ENCODE measurements at places on chromosomes 1 and 21. TPM values are rescaled to one million over a fixed set of nuclear protein-coding genes. Genes with fewer than 3 reads are reported as not detected.

DNA sequence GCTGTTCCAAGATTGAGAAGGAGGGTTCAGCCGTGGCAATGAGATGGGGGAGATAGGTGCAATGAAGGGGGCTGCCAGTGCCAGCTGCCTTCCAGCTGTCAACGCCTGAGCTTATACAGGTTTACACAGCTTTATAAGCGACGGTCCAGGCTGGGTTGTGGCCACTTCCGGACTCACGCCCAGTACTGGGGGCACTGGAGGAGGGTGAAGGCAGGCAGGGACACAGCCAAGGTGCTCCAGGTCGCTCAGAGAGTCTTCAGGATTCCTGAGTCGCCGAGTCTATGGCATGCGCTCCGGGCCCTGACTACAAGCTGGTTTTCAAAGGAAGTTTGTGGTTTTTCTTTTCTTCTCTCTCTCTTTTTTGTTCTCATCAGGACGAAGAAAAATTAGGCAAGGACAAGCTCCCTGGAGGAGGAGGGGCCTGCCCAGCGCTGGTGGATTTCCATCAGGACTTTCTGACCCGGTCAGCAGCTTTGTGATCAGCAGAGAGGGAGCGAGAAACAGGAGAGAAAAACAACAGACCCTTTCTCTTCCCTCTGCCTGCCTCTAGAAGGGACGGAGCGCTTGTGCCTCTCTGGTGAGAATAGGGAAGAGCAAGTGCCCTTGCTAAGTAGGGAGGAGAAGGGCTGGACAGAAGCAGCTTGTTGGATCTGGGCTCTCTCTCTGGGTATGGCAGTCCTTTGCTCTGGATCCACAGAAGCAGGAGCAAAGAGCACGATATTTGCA lies at the start of gene MINDY1:
Gene MINDY1, minus strand, starts transcription at position 576 of the 726 bp plus-strand sequence. CDS start 4,285 bp downstream, outside the sequence.
- DNase-seq, result peak; percentile 64

DNA sequence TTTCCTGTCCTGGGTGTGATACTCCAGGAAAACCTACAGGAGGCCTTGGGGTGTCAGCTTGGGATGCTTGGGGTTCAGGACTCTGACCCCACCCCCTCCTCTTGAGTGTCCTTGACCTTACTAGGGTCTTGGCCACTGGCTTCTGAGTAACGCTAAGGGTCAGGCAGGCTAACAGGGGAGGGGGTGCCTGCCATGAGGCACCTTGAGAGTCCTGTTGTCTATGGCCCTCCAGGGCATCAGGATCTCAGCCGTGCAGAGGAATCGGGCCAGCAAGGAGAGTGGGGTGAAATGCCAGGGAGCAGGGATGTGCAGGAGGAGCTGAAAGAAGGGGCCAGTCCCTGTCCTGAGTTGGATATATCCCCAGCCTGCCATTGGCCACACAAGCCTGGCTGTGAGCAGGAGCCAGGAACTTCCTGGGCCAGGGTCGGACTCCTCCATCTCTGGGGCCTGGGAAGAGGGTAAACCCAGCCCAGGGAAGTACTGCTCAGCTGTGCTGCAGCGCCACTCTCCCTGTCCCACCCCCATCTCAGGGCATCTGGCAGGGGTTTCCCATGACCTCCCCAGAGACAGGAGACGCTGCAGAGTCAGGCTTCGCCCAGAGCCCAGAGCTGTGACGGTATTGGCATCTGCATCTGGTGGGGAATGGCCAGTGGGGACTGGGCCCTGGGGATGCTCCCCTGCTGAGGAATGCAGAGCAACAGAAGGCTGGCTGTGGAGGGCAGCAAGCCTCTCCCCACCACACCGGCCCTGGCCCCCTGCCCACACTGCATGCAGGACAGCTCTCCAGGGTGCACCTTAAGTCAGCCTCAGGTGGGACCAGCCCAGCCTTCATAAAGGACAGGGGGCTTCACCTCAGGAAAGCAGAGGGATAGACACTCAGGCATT lies 6.3 kb downstream of the KIF21B start:
- no peak for DNase-seq

GRCh38 chr1:36735939-36736730 lies 253.4 kb upstream of the CSF3R start:
- DNase-seq, result no peak

- DNase-seq, result peak; percentile 91
Observed at GRCh38 chr1:151047925-151048644, 534 bp downstream of the C1orf56 start.

GRCh38 chr1:59985911-59986515 lies 59.4 kb upstream of the CYP2J2 start:
- no peak for DNase-seq

DNA sequence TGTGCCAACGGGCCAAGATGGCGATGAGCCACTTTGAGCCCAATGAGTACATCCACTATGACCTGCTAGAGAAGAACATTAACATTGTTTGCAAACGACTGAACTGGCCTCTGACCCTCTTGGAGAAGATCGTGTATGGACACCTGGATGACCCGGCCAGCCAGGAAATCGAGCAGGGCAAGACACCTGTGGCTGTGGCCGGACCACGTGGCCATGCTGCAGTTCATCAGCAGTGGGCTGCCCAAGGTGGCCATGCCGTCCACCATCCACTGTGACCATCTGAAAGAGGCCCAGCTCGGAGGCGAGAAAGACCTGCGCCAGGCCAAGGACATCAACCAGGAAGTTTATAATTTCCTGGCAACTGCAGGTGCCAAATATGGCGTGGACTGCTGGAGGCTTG lies 32.2 kb upstream of the GPR137B start:
- DNase-seq, result no peak

DNA sequence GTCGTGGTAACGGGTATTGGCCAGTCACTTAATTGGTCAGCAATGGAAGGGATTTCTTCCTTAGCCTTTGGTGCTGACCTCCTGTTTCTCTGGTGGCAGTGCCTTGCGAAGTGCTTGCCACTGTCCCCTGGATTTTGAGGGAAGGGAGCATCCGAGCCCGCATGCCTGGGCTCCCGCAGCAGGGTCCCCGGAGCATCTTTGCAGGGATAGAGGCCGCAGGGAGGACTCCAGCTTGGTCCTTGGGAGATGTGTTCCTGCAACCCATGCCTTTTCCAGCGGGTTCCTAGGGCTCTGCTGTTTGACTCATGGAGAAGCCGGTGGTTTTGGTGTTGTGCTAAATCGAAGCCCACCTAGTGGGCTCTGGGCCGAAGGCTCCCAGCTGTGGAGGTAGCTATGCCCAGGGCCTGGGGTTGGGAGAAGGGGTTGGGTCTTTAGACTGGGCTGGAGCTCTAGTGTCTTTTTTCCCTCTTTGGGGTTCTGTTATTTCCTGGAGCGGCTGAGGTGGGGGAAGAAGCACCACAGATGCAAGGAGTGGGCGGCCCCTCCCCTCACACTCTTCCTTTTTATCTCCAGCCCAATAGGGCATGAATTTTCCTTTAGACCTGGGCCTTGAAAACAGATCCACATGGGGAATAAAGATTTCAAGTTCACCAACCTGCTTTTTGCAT lies 39.0 kb downstream of the PIK3CD start:
- no peak for DNase-seq

GRCh38 chr1:28796352-28797211 lies 15.4 kb upstream of the OPRD1 start:
- DNase-seq, result no peak

- DNase-seq, result no peak
Observed at GRCh38 chr1:231931846-231932454, 305.4 kb downstream of the DISC1 start.

DNA sequence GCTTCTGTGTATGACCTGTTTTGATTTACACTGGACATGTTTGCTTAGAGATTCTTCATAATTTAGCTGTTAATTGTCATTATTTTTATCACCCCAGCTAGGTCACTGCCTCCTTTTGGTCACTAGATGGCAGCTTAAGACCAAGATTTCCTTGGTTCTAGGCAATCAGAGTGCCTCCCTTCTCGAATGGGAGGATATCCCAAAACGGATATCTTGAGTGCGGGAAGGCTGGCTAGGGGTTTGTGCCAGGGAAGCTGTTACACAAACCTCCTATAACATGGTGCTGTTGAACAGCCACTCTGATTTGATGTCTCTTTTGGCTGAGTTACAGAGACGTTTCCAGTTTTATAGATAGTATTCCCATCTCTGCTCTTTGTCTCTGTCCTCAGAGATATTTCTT lies 283.5 kb downstream of the S1PR1 start:
- no peak for DNase-seq

GRCh38 chr1:97461782-97462181 lies 459.1 kb downstream of the DPYD start:
- no peak for DNase-seq

DNA sequence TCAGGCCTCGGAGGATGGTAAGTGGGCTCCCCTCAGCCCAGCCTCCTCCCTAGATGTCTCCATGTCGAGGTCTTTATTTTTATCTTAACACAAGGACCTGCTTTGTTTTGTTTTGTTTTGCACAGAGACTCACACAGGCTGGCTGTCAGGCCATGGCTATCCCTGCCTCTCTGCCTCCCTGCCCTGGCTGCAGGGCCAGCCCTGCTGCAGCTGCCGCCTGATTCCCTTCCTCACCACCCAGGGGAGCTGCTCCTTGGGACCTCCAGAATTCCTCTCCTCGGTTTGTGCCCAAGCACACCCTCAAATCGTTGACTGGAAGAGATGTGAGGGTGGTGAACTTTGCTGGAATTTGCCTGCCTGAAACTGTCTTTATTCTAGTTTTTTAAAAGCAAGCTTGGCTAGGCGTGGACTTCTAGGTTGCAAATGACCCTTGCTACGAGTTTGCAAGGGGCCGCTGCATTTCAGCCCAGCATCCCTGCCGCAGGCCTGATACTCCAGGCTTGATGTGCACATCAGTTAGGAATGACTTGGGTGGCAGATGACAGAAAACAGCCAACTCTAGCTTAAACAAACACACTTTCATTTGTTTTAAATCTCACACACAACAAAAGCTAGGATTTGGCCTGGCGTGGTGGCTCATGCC lies 37.1 kb downstream of the WNT9A start:
- DNase-seq, result no peak

- no peak for DNase-seq
Observed at GRCh38 chr1:245677461-245678240, 522.9 kb downstream of the KIF26B start.

GRCh38 chr1:14955976-14956375 lies 197.6 kb upstream of the TMEM51 start:
- no peak for DNase-seq

DNA sequence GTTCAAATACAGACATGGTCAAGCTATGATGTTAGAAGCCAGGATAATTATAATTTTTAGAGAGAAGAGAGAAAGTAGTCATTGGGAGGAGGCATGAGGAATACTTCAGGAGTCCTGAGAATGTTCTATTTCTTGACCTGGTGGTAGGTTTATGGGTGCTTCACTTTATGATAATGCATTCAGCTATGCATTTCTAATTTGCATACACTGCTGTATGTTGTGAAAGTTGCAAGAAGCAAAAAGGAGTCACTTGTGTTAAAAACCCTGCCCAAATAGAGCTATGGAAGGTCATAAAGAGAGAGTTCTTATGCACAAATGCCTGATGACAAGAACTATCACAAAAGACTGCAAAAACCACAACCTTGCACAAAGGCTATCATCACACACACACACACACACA lies 45.3 kb downstream of the APCS start:
- DNase-seq, result no peak

DNA sequence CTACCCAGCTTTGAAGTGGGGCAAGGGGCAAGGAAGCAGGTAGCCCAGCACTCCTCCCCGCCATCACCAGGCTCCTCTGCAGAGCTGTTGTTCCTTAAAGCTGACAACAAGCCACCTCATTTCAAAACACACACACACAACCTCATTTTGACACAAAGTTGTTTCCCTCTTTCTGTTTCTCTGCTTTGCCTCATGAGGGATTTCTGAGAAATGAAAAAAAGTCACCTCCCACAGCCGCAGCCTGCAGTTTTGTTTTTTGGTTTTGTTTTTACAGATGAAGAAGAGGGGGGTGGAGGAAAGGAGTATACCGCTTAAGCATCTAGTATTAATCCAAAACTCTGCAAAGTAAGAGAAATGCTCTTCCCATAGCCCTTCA lies 12.1 kb downstream of the MCL1 start:
- no peak for DNase-seq

RHBDL2 gene
- 0.73 TPM for total RNA-seq

HAX1 gene
- total RNA-seq, result 46.2 TPM

CRP gene
- total RNA-seq, result 29.3 TPM

SYT6 gene
- 3.9 TPM for total RNA-seq

LRRC3 gene
- total RNA-seq, result 1.7 TPM
